Stimulated activated CD4-positive, alpha-beta T cell treated with anti-CD3 and anti-CD28 coated beads, TNF-alpha, amount 100 ng/mL, for 4 hours (primary cell): ENCODE measurements at places on chromosomes 3 and 15.

- DNase-seq = no peak
Measured at GRCh38 chr3:49161808-49162530, 4.2 kb downstream of the CCDC71 start.

DNA sequence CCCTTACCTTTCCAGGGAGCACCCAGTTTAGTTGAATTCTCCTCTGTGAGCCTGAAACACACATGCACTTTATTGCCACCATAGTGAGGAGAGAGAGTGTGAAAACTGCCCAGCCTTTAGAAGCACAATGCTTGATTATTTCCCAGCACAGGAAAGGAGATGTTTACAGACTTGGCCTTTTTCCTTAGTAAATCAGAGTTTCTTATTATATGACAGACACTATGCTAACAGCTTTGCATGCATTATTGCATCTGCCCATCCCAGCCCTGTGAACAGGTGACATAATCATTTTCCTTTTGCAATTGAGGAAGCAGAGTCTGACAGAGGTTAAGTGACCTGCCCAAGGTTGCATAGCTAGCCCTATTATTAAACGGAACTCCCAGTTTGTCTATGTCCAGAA is 36.5 kb downstream of the CAPN3 start:
- DNase-seq = no peak

GRCh38 chr15:63708126-63708772 is 111.1 kb downstream of the FBXL22 start:
- no peak for DNase-seq

DNA sequence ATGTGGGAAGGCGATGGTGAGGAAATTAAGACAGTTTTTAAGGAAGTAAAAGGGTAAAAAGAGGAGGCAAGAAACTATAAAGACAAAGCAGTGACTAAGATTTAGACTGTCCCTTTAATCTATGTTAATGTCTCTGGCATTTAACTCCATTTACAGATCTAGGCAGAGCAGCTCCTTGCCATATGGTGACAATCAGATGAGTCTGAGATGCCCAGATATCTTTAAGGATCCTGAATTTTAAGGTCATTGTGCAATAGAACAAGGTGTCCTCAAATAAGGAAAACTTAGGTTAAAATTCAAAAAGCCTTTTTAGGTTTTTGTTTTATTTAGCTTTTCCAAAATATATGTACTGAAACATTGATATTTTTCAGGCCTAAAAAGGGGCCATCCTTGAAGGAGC is 24.1 kb downstream of the RASGRP1 start:
- no peak for DNase-seq

DNA sequence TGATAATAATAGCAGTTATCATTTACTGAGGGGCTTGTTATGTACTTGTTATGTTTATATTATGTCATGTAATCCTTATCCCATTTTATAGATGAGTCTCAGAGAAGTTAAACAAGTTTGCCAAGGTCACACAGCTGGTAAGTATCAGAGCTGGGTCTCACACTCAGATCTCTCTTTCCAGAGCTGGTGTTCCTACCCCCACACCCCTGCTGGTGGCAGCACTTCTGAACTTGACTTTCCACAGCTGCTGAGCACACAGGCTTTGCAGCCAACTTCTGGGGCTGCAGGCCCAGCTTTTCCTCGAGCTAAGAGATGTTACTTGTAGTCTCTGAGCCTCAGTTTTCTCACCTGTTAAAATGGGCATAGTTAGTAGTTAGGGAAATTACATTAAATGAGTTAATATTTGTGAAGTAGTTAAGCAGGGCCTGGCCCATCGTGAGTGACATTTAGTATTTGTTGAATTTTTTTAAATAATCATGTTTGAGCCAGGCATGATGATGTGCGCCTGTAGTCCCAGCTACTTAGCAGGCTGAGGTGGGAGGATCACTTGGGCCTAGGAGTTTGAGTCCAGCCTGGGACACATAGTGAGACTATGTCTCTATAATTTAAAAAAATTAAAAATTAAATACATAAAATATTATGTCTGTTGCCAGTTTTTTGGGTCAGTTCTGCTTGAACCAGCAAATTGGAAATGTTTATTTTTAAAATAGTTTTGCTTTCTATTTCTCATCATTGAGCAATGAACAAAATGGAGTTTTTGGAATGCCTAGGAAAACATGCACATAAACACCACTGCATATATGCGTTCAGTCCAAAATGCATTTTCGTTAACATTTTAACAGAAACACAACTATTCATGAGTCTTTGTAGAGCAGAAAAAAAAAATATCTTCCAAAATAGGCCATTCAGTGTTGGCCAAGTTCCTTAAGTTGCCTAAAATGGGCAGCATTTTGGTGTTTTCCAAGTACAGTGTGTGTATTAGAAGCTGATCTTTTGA is 87.3 kb downstream of the SMAD6 start:
- DNase-seq = no peak

- no peak for DNase-seq
Measured at GRCh38 chr15:39486621-39487457, 94.0 kb upstream of the THBS1 start.
